Vein endothelial cell (primary cell): ENCODE measurements at places on chromosomes 4 and X. TPM values are rescaled to one million over a fixed set of nuclear protein-coding genes. Genes with fewer than 3 reads are reported as not detected.

The SYN1 gene
- not detected in 2 replicates for total RNA-seq

The SHROOM2 gene
- 15.5 and 17.0 TPM in 2 replicates for total RNA-seq

The DSPP gene
- not detected in 2 replicates for total RNA-seq

The NWD2 gene
- total RNA-seq, result not detected in 2 replicates

The TMPRSS11F gene
- not detected in 2 replicates for total RNA-seq

The OTUD6A gene
- not detected in 2 replicates for total RNA-seq

The SLC9B1 gene
- total RNA-seq, result 0.57 TPM in 1 of 2 replicates, not detected in the other

The PLXNB3 gene
- total RNA-seq, result 11.0 and 11.4 TPM in 2 replicates

The TACR3 gene
- not detected in 2 replicates for total RNA-seq

The MAGEA1 gene
- not detected in 2 replicates for total RNA-seq

The COL25A1 gene
- 0.33 and 1.7 TPM in 2 replicates for total RNA-seq

The GLUD2 gene
- total RNA-seq, result 1.3 TPM in 2 replicates

The FOXP3 gene
- total RNA-seq, result 0.33 TPM in 1 of 2 replicates, not detected in the other

The TXK gene
- 0.38 TPM in 1 of 2 replicates, not detected in the other for total RNA-seq

The CAMK2D gene
- total RNA-seq, result 45.1 and 51.2 TPM in 2 replicates

The CT45A1 gene
- not detected in 2 replicates for total RNA-seq

The RNF150 gene
- total RNA-seq, result under 0.01 and 0.19 TPM in 2 replicates

The TBX22 gene
- total RNA-seq, result not detected in 2 replicates

The MUC7 gene
- total RNA-seq, result not detected in 2 replicates

The NAP1L2 gene
- 0.33 and 1.2 TPM in 2 replicates for total RNA-seq

The MAGEE2 gene
- total RNA-seq, result not detected in 2 replicates

The PCDH19 gene
- 1.6 and 2.0 TPM in 2 replicates for total RNA-seq

The ADAM29 gene
- not detected in 2 replicates for total RNA-seq

The CDKL2 gene
- total RNA-seq, result 0.29 and 0.65 TPM in 2 replicates

The HSFX3 gene
- not detected in 2 replicates for total RNA-seq

The CXXC4 gene
- under 0.01 TPM in 1 of 2 replicates, not detected in the other for total RNA-seq

The NOX1 gene
- total RNA-seq, result not detected in 2 replicates

The MAGED4B gene
- 5.2 and 12.4 TPM in 2 replicates for total RNA-seq

The EXOC1L gene
- total RNA-seq, result not detected in 2 replicates

The VCX2 gene
- total RNA-seq, result not detected in 2 replicates

The GALNTL6 gene
- total RNA-seq, result not detected in 2 replicates

The CHST7 gene
- 21.2 and 32.3 TPM in 2 replicates for total RNA-seq

The APOOL gene
- total RNA-seq, result 7.8 and 12.2 TPM in 2 replicates

The SULT1E1 gene
- 6.7 and 23.8 TPM in 2 replicates for total RNA-seq

The HPGDS gene
- total RNA-seq, result not detected in 2 replicates
